ENCODE measurements at places on chromosomes 11 and 22.

DNA sequence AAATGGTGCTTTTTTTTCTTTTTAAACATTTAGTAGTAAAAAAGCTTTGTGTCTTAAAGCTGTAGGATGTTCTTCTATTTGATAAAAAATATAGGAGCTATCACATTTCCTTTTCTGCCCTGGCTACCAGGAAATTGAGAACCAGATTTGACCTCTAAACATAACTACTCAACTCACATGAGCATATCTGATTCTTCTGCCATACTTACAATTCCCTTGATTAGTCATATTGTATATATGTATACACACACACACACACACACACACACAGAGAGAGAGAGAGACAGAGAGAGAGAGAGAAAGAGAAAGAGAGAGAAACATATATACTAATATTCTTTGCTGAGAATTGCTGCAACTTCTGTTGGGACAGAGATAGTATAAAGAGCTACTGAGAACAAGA is 23.0 kb upstream of the GDPD4 start:
- no peaks in the 10 kb centered on the region for H3K4me1 ChIP-seq
- no peaks in the 10 kb centered on the region for H3K27me3 ChIP-seq
- H3K36me3 ChIP-seq = no peaks in the 10 kb centered on the region
- H3K4me3 ChIP-seq = no peak overlapping the region

GRCh38 chr22:44848791-44849420 is 96.5 kb downstream of the ARHGAP8 start:
- no peaks in the 10 kb centered on the region for H3K4me1 ChIP-seq
- no peak overlapping the region for H3K27ac ChIP-seq
- no peaks in the 10 kb centered on the region for H3K36me3 ChIP-seq
- DNase-seq = no peak
- no peaks in the 10 kb centered on the region for H3K27me3 ChIP-seq
- H3K4me3 ChIP-seq = no peak overlapping the region

DNA sequence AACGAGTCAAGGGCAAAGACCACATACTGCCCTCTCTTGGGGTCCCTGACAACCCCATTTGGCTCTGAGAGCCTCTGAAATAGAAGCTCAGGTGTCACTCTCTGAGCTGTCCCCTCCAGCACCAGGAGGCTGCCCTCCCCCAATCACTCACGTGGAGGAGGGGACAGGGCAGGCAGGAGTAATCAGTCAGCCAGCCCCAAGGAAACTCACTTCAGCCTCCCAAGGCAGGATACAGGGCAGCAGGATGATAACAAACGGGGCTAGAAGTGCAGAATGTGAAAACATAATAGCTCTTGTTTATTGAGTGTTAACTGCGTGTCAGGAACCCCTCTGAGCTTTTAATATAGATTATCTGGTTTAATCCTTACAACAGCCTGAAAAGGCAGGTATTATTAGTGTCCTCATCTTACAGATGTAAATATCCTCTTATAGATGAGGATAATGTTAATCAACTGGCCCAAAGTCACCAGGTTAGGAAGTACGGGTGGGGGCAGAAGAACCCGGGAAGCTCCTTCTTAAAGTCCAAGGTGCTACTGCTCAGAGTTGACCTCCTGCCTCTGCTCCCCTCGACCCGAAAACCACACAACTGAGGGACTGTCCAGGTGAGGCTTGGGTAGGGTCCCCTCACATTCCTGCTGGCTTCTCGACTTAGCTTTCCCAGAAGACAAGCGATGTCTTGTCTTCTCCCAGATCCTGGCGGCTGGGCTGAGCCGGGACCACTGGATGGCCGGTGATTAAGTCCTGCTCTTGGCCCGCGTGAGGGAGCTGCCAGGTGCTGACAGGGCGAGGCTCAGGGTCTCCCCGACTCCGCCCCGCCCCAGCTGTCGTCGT is 2.7 kb downstream of the CHRM4 start:
- peaks cover 42% of the 10 kb centered on the region for H3K4me1 ChIP-seq
- no peak for DNase-seq
- no peak overlapping the region for H3K27ac ChIP-seq
- H3K36me3 ChIP-seq = no peaks in the 10 kb centered on the region

- no peak overlapping the region for H3K27ac ChIP-seq
- no peak overlapping the region for H3K4me3 ChIP-seq
- no peaks in the 10 kb centered on the region for H3K36me3 ChIP-seq
- peaks cover 10% of the 10 kb centered on the region for H3K27me3 ChIP-seq
Observed at GRCh38 chr11:725624-726202, 19.7 kb downstream of the EPS8L2 start.

DNA sequence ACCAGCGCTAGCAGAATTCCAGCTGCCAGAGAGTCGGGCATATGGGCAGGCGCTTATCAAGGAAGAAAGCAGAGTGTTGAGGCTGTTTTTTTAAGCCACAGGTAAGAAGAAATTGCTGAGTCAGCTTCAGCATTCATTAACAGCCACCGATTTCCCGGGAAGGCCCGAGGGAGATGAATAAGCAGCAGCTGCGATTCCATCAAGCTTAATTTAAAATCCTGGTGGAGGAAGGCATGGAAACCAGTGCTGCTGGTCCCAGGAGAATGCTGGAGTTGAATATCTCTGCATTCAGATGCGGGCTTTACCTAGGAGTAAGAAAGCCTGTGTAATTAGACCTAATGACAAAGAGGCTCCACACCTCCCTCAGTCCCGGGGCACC is 168.8 kb downstream of the BRD1 start:
- H3K4me3 ChIP-seq = no peak overlapping the region
- H3K36me3 ChIP-seq = peaks cover 5% of the 10 kb centered on the region
- no peak for DNase-seq
- no peaks in the 10 kb centered on the region for H3K27me3 ChIP-seq

DNA sequence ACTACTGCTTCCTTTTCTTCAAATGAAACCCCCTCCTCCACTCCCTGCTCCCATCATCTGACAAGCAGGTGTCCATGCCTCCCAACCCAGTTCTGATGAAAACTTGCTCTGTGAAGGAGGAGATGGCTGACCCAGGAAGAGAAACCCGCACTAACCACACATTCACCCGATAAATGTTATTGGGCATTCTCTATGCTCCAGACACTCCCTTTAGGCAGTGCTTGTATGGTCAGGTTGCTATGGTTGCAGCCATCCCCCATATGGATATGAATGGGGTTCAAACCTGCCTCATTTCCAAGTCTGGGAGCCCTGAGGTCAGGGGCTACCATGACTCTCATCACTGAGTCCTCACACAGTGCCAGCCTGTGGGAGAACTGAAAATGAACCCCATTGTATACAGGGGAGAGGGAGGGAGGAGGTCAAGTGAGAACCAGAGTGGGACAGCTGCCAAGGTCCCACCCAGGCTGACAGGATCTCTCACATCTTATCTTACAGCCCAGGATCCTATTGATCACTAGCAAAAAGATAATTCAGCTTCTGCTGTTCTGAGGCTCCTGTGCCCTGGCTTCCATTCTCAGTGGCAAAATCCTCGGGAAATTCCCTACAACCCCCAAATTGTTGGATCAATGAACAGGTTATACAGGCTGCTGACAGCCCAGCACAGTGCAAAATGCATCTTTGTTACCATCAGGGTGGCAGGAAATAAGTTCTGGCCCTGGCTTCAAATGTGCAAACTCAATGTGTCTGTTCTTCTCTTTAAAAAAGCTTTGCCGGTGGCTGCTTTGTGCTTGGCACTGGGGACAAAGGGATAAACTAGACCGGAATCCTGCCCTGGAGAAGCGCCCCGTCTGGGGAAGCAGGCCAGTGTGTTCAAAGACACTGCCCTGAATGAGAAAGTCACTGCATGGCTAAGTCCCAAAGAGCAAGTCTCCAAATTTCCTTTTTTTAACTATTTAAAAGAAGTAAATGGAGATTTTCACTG is 22.7 kb upstream of the ACER3 start:
- no peak overlapping the region for H3K4me3 ChIP-seq
- H3K4me1 ChIP-seq = no peaks in the 10 kb centered on the region
- no peak for DNase-seq
- no peak overlapping the region for H3K27ac ChIP-seq

DNA sequence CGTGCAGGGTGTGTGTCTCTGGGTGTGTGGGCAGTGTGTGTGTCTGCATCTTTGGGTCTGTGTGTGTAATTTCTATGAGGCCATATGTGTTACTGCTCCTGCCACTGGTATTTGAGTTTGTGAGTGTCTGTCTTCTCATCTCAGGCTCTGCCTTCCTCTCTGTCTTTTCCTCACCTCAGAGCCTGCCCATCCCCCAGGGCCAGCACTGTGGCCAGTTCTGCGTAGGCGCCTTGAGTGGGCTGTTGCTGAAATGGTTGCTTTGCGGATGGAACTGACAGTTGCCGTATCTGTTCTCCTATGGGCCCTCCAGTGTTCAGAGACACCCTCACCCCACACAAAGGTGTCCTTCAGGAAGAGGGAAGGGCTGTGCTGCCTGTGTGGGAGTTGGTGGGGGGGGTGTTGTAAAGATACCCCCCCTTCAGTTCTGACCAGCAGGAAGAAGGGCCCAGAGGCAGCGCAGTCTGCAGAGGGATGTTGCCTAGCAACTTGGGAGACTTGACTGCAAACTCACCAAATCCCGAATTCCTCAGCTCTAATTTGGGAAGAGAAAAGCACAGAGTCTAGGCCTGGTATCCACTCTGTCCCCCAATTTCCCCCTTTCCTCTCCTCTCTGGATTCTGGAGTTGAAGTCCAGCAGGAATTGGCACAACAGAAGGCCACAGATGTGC is 2.0 kb upstream of the NRGN start:
- H3K36me3 ChIP-seq = no peaks in the 10 kb centered on the region
- H3K4me3 ChIP-seq = no peak overlapping the region
- peaks cover 17% of the 10 kb centered on the region for H3K4me1 ChIP-seq
- H3K27me3 ChIP-seq = peaks cover 5% of the 10 kb centered on the region

DNA sequence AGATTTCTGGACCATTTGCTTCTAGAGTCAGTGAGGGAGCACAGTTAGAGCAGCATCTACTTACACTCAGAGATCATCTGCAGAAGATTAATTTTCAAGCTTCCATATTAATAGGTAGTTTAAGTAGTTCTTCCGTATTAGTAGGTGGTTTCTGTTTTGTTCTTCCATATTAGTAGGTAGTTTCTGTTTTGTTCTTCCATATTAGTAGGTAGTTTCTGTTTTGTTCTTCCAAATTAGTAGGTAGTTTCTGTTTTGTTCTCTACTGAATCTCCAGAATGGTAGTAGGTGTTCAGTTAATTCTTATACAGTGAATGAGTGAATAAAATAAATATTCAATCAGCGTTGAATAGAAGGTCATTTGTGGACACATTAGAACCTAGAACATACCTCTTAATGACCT is 175.7 kb downstream of the TMEM135 start:
- H3K27me3 ChIP-seq = no peaks in the 10 kb centered on the region
- no peak overlapping the region for H3K4me3 ChIP-seq
- H3K36me3 ChIP-seq = no peaks in the 10 kb centered on the region
- H3K4me1 ChIP-seq = no peaks in the 10 kb centered on the region

- no peak overlapping the region for H3K27ac ChIP-seq
- no peaks in the 10 kb centered on the region for H3K27me3 ChIP-seq
- peaks cover 10% of the 10 kb centered on the region for H3K4me1 ChIP-seq
- no peak overlapping the region for H3K4me3 ChIP-seq
- no peaks in the 10 kb centered on the region for H3K36me3 ChIP-seq
Observed at GRCh38 chr11:72758304-72758689, 6.1 kb upstream of the ARAP1 start.

GRCh38 chr11:78504708-78505107 is 70.0 kb downstream of the NARS2 start:
- no peak for DNase-seq
- H3K36me3 ChIP-seq = no peaks in the 10 kb centered on the region
- H3K27me3 ChIP-seq = no peaks in the 10 kb centered on the region
- H3K4me3 ChIP-seq = no peak overlapping the region
- no peak overlapping the region for H3K27ac ChIP-seq
- no peaks in the 10 kb centered on the region for H3K4me1 ChIP-seq

GRCh38 chr11:61974766-61975631 is 7.6 kb upstream of the FTH1 start:
- no peak for DNase-seq
- no peak overlapping the region for H3K27ac ChIP-seq
- H3K27me3 ChIP-seq = no peaks in the 10 kb centered on the region
- no peak overlapping the region for H3K4me3 ChIP-seq
- H3K4me1 ChIP-seq = peaks cover 12% of the 10 kb centered on the region

- H3K4me3 ChIP-seq = no peak overlapping the region
- no peak overlapping the region for H3K27ac ChIP-seq
- H3K4me1 ChIP-seq = no peaks in the 10 kb centered on the region
Observed at GRCh38 chr11:26231252-26231661, 100.7 kb upstream of the ANO3 start.

- H3K27ac ChIP-seq = no peak overlapping the region
- no peaks in the 10 kb centered on the region for H3K4me1 ChIP-seq
- no peaks in the 10 kb centered on the region for H3K27me3 ChIP-seq
- H3K4me3 ChIP-seq = no peak overlapping the region
- H3K36me3 ChIP-seq = no peaks in the 10 kb centered on the region
Observed at GRCh38 chr22:44398856-44399837, 86.4 kb upstream of the SHISAL1 start.

- H3K4me1 ChIP-seq = peaks cover 56% of the 10 kb centered on the region
- H3K4me3 ChIP-seq = peak overlapping the region; percentile 89
- no peaks in the 10 kb centered on the region for H3K27me3 ChIP-seq
- no peaks in the 10 kb centered on the region for H3K36me3 ChIP-seq
- peak overlapping the region; percentile 97 for H3K27ac ChIP-seq
- peak; percentile 22 for DNase-seq
Observed at GRCh38 chr11:83070731-83071566, 748 bp downstream of the RAB30 start.

GRCh38 chr22:30080805-30081204 is 541 bp downstream of the HORMAD2 start:
- no peaks in the 10 kb centered on the region for H3K36me3 ChIP-seq
- DNase-seq = no peak
- peaks cover 17% of the 10 kb centered on the region for H3K4me1 ChIP-seq
- no peak overlapping the region for H3K4me3 ChIP-seq
- H3K27me3 ChIP-seq = no peaks in the 10 kb centered on the region

DNA sequence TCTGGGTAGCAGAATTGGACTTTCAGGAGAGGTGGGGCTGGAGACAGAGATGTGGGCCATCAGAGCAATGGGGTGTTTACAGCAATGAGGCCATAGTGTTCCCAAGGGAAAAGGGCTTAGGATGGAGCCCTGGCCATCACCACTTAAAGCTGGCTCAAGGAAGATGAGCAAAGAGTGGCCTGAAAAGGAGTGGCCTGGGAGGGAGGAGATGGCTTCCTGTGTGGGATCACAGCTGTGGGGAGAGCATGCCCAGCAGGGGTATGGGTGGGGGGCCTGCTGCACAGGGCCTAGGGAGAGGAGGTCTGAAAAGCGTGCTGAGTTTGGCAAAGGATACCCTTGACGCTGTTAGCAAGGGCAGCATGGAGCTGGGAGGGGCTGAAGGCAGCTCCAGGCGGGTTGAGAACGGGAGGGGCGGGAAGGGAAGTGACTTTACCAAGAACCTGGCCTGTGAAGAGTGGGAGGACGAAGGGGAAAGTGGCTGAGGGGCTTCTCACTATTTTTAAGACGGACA is 13.9 kb downstream of the LRRC32 start:
- H3K27ac ChIP-seq = no peak overlapping the region
- no peaks in the 10 kb centered on the region for H3K27me3 ChIP-seq
- H3K4me1 ChIP-seq = no peaks in the 10 kb centered on the region
